ENCODE measurements at places on chromosomes 1 and 21. TPM values are rescaled to one million over a fixed set of nuclear protein-coding genes. Genes with fewer than 3 reads are reported as not detected.

The LIN28A gene
- not detected for total RNA-seq

The C1orf185 gene
- not detected for total RNA-seq

The ATP5PO gene
- 154 TPM for total RNA-seq

The PLEKHA6 gene
- total RNA-seq: 7.5 TPM

The UBASH3A gene
- not detected for total RNA-seq

The COL24A1 gene
- total RNA-seq: 0.78 TPM

The NUP210L gene
- under 0.01 TPM for total RNA-seq

The TAL1 gene
- 1.6 TPM for total RNA-seq

The CD34 gene
- total RNA-seq: 1.6 TPM

The ELF3 gene
- 0.31 TPM for total RNA-seq

The SMPDL3B gene
- not detected for total RNA-seq

The SPAG17 gene
- total RNA-seq: 0.78 TPM

The GPR25 gene
- not detected for total RNA-seq

The CYP4Z1 gene
- 0.47 TPM for total RNA-seq

The SLAMF9 gene
- total RNA-seq: not detected

The UAP1 gene
- 45.7 TPM for total RNA-seq

The SAMSN1 gene
- 5.8 TPM for total RNA-seq

The LCE3E gene
- total RNA-seq: not detected

The C4BPA gene
- total RNA-seq: not detected

The LAMTOR2 gene
- 30.7 TPM for total RNA-seq

The SPRR3 gene
- 1.6 TPM for total RNA-seq

The REG4 gene
- not detected for total RNA-seq

The LAMTOR5 gene
- total RNA-seq: 37.7 TPM

The KRTAP13-2 gene
- not detected for total RNA-seq

The FNDC10 gene
- total RNA-seq: 2.7 TPM

The CA14 gene
- total RNA-seq: 1.7 TPM

The LHX8 gene
- total RNA-seq: not detected

The KIAA1614 gene
- total RNA-seq: 5.6 TPM

Measured in occipital lobe (tissue), 3 donors.